Hematopoietic multipotent progenitor cell treated with erythropoietin and hydrocortisone succinate and interleukin-3 and kit ligand, for 17 days (in vitro differentiated cells): ENCODE measurements at places on chromosomes 2 and 18.

DNA sequence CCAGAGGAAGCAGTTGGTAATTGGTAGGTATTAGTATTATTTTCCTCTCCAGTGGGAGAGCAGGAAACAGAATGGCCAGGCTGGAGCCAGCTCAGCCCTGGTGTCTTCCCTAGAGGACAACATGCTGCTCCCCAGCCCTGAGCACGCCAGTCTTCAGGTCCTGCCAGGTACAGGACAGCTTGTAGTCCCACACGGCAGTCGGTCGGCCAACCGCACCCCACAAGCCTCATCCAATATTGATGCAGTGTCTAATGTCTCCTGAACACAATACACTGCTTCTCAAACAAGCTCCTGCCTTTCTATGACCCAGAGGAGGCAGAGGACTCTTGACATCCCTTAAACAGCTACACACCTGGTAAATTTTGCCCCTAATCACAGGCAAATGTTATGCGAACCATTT lies 71.0 kb upstream of the PPP1CB start:
- no peak for DNase-seq

- DNase-seq, result peak; percentile 76
These were observed 13.3 kb upstream of the MTIF2 start for GRCh38 chr2:55282110-55282917.

DNA sequence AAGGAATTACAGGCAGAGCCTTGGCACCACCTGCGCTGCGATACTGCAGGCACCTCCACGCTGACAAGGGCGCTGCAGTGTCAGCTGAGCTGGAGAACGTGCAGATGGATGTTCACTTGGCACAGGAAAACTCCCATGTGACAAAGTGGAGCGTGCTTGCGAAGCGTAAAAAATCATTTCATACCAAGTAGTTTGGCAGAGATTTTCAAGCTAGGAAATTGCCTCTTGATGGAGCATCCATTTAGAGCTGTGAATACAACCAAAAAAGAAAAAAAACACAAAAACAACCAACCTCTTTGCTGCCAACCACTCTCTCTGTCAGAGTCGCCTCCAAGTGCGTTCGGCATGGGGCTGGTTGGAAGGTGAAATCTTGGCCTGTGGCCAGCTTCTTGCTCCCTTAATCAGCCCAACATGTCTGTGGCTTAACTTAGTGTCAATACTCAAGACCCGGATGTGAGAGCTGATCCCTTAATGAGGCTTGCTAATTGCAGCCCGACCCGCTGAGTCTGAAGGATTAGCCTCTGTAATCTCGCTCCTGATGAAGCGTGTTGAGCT lies 38.1 kb downstream of the ACOXL start:
- no peak for DNase-seq

- DNase-seq, result no peak
These were observed 123.7 kb downstream of the MAP4K4 start for GRCh38 chr2:101821059-101821805.

DNA sequence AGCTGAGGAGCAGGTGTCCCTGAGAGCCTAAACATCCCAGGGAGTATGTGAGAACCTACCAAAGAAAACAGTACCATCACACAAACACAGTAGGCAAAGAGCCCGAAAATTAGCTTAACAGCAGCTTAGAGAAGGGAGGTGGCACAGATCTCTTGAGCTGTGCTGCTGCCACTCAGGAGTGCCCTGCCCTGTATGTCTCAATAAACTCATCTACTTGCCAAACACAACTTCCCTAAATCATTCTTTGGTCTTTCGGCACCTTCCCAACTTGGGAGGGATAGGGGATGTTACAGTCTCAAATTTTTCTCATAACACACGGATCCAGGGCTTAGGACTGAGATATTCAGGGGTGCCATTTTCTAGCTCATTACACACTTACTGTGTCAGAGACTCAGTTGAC lies 45.3 kb upstream of the C1D start:
- no peak for DNase-seq

GRCh38 chr2:29050591-29050990 lies 23.7 kb downstream of the PCARE start:
- DNase-seq, result no peak

GRCh38 chr2:30037016-30037415 lies 109.8 kb upstream of the YPEL5 start:
- DNase-seq, result no peak

DNA sequence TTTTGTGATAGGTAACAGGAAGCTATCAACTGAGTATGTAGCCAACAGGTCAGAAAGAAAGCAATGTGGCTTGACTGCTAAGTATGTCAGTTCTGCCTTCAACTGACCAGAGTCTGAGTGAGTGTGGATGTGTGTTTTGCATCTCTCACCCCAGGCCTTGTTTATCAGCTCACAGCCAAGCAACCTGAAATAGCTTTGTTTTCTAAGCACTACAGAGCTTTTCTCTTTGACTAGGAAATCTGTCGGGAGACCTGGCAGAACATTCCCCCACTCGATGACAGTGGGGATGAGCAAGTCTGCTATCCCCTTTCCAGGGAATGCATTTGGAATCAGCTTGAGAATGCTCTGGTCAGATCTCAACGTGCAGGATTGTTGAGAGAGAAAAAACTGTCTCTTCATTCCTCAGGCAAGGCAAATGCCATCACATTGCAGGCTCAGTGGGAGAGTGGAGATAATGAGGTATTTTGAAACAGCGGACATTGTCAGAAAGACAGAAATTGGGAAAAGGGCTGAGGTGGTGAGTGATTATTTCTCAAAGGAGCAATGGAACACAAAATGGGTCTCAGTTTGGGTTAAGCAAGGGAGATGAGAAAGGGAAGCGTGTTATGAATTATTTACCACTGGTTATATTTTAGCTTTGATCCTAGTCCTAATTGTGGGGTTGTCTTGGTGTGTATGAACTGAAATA lies 233.8 kb upstream of the PIK3C3 start:
- no peak for DNase-seq

DNA sequence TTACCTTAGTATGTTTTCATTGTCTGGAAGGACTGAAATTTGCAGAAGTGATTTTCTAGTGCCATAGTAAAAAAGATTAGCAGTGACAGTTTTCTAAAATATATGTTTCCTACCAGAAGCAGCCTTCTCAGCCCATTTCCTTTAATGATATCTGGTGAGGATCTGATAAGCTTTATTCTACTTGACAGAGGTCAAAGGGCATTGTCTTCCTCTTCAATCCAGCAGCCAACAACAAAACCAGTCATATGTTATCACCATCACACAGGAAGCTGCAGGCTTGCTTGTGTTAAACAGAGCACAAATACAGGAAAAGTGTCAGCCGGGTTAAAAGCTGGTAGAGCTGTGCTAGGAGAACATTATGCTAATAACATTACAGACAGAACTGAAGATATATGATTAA lies 35.6 kb upstream of the ZSWIM2 start:
- DNase-seq, result no peak

GRCh38 chr2:195451160-195451559 lies 205.9 kb upstream of the SLC39A10 start:
- no peak for DNase-seq

GRCh38 chr2:172704072-172704936 lies 31.3 kb upstream of the RAPGEF4 start:
- peak; percentile 15 for DNase-seq

GRCh38 chr2:199449455-199449854 lies 8.3 kb downstream of the SATB2 start:
- no peak for DNase-seq

DNA sequence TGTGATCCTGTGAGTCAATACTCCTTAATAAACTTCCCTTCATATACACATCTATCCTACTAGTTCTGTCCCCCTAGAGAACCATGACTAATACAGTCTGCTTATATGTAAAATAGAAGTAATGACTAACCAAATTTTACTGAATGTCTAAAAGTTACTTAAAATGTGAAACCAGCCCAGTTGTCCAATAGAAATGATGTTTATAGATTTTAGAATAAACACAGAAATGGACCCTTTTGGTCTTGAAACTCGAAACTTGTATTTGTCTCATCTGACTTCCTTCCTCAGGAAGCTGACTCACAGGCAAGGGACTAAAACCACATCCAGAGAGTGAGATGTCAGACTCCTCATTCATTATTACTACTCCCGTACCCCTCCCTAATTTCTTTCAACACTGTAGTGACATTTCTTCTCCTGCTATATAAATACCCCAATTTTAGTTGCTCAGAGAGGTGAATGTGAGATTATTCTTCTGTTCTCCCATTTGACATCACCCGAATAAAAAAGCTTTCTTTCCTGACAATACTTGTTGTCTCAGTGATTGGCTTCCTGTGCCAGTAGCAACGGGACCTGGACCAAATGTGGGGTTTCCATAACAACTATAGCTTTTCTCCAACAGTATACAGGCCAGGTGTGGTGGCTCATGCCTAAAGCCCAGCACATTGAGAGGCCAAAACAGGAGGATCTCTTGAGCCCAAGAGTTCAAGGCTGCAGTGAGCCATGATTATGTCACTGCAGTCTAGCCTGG lies 486.0 kb downstream of the ERBB4 start:
- DNase-seq, result no peak

- no peak for DNase-seq
These were observed 19.7 kb upstream of the ASNSD1 start for GRCh38 chr2:189641590-189641989.

DNA sequence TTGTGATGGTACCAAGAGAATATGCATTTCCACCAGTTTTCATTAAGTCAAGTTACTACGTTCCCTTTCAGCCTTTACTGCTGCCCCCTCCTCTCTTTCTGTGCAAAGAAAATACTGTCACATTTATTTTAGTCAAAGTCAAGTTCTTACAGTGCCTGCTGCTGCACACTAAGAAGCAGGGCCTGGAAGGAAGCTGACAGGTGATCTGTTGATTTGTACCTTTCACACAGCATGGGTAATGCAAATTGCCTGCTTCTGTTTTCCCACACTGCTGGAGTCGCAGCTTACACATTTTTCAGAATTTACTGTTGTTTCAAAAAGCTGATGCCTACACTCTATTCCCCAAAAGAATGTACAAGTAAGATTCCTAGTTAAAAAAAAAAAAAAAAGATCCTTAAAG lies 48.7 kb upstream of the CD226 start:
- no peak for DNase-seq

GRCh38 chr2:150939087-150939486 lies 322.6 kb downstream of the RBM43 start:
- no peak for DNase-seq

- DNase-seq, result no peak
These were observed 21.4 kb downstream of the MYL12B start for GRCh38 chr18:3283253-3283863.

DNA sequence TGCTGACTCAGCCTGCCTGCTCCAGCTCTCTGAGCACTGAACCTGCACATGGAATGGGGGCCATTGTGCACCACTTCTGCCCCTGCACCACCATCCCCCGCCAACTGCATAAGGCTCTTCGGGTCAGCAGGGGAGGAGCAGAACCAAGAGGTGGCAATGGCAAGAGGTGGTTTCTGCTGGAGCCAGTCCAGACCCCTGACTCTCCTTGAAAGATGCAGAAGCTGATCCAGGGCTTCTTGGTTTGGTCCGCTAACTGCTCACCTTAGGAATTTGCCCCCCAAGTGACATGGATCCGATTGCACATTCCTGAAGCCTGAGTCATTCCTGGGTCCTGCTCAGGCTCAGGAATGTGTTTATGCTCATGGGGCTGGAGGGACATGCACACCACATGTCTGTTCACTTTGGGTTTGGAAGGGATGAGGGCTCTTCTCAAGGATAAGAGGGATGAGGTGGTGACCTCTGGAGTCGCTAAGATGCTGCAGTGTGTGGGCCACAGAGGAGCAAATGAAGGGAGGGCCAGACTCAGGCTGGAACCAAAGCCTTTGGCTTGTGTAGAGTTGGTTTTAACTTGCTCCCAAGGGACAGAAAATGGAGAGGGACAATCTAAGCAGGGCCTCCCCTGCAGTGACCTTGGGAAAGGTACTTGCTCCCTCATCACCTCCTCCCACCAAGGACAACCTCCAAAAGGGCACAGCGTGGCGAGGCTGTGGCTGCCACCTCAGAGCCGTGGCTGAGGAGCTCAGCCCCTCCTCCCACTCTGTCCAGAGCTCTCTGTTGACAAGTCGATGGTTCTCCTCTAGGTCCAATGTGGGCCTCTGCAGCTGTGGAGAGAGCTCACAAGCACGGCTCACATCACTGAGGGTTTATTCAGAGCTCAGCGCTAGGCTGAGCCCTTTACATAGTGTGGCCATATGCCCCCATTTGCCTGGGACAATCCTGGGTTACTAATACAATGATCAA lies 66.2 kb downstream of the HS1BP3 start:
- DNase-seq, result no peak
